Vagina (tissue), 2 donors: ENCODE measurements at places on chromosomes 3 and 15.

- DNase-seq = no peak
Measured at GRCh38 chr3:105362021-105362665, 4.6 kb upstream of the ALCAM start.

DNA sequence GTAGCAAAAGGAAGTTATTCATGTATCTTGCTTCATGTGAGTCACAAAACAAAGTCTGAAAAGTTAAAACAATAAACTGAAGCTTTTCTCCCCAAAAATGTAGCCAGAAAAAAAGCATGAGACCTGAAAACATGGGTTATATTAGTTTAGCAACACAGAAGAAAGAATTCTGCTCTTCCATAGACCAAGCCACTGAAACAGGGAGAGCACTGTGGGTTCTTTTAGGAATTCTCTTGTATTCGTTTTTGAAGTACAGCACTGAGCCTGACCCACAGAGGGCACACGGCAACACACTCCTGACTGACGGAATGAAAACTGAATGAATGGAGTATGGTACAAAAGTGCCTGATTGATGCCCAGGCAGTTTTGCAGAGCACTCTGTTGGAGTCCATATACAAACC lies 66.6 kb downstream of the TM4SF4 start:
- no peak for DNase-seq

DNA sequence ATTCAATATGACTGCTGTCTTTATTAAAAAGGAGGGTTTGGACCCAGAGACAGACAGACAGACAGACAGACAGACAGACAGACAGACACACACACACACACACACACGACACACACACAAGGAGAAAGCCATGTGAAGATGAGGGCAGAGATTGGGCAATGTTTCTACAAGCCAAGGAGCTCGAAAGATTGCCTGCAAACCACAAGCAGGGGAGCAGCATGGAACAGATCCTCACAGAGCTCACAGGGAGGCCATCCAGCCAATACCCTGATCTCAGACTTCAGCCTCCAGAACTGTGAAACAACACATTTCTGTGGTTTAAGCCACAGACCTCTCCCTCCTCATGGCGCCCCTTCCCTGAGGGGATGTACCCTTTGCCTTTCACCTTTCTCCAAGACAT lies 35.8 kb upstream of the ABHD2 start:
- no peak for DNase-seq

- DNase-seq = no peak
Measured at GRCh38 chr3:101702726-101703125, 16.2 kb upstream of the RPL24 start.

- no peak for DNase-seq
Measured at GRCh38 chr15:56737791-56738190, 4.5 kb upstream of the ZNF280D start.

DNA sequence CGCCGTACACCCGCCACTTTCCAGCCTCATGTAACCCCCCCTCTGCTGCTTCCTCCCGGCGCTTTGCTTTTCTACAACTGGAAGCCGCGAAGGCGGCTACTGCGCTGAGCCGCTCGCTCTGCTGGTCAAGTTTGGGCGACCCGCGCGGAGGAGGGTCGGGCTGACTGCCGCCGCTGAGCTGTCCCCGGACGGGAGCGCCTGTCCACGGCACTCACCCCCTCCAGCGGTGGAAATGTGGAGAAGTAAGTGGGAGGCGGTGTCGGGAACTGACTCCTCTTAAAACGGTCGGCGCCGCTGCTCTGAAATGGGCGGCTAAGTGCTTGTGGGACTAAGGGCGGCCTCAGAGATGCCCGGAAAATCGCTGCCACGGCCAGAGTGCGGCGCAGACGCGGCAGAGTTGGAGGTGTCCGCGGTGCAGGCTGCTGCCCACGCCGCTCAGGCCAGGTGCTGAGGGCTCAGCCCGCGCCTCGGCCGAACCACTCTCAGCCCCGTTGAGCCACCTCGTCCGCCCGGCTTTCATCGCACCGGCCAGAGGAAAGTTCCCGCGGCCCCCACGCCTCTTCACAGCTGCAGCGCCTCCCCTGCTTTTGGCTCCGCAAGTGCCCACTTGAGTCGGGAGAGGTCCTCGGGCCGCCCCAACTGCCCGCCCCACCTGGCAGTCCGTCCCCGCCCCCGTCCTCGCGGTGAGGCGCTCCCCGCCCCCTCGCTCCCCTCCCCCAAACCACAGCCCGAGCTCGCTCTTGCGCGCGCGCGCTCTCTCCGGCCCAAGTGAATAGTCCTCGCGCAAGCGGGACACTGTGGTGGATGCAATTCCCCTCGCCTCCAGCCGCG lies at the start of gene EPHA6:
Gene EPHA6, plus strand, starts transcription at position 775 of the 831 bp plus-strand sequence.
- no peak for DNase-seq

DNA sequence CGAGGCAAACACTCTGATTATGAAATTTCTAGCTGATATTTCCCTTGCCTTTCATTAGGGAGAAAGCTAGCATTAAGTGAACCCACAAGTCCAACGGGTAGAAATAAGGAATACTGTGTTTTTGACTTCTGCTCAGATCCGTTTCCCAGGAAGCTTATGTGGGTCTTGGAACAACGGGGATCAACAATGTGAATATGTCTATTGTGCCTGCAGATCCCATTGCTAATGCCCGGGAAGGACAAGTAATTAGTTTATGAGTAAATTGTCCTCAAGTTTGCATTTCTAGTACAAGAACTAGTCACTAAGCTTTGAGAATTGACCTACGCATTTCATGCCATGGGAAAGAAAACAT lies 236.4 kb downstream of the UACA start:
- DNase-seq = no peak

GRCh38 chr3:37903734-37904133 lies 42.1 kb downstream of the CTDSPL start:
- no peak for DNase-seq

- DNase-seq = no peak
Measured at GRCh38 chr15:40955930-40956540, 2.8 kb downstream of the CHAC1 start.

DNA sequence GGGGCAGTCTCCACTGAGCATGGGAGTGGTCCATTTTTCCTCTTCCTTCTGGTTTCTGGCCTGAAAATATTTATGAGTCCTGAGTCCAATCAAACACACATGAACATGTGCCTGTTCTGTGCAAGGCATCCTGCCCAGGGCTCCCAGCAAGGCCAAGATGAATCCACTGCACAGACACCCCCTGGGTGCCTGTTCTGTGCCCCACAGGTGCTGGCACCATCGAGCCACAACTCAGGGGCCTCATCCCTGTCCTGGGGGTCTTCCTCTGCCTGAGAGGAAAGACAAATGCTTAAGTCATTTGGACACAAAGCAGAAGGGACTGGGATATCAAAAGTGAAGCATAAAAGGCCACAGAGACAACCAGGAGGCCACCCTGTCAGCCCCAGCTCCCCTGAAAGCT lies 87.4 kb upstream of the IQSEC1 start:
- no peak for DNase-seq

DNA sequence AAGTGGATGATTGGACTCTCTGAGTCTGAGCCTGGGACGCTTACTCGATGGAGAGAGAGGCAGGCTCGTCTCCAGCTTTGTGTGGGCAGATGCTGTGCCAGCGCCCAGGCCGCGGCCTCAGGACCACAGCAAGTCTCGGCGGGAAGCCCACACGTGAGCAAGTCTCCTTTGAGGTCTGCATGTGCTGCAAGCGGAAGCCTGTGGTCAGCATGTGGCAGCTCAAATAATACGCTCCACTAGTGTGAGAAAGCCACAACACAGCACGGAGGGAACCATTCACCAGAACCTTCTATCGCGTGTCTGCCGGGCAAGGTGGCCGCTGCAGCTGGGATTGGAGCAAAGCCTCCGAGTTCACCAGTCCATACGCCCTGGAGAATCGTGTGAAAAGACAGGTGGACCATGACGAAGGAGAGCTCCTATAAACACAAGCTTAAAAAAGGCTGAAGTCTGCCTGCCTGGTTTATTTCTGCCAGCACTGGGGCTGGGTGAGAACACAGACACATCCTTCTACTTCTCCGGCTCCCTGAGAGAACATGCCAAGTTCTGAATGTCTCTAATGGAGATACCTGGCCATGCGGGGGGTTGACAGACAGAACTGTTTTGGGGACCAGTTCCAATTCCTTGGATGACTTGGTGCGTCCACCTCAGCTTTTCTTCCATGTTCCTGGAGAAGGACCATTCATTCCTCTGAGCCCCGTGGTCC lies 82.0 kb upstream of the LRIG1 start:
- no peak for DNase-seq

GRCh38 chr3:48157202-48157840 lies 30.9 kb downstream of the CDC25A start:
- DNase-seq = no peak

DNA sequence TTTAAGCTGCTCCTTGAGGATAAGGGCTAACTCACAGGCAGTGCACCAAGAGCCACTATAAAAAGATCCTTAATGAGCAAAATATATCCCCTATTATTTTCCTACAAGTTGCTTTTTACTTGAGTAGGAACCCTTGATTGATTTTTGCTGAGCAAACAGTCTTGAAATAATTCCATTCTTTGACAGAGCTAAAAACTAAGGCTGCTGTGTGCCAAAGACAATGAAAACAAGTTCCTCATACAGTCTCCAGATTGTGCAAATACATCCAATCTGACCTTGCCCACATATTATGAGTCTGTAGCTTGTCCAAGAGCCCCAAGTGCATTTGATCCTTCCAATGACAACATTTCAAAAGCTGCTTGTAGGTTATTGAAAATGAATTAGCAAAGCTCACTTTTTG lies 15.0 kb downstream of the PRKAR2A start:
- no peak for DNase-seq

DNA sequence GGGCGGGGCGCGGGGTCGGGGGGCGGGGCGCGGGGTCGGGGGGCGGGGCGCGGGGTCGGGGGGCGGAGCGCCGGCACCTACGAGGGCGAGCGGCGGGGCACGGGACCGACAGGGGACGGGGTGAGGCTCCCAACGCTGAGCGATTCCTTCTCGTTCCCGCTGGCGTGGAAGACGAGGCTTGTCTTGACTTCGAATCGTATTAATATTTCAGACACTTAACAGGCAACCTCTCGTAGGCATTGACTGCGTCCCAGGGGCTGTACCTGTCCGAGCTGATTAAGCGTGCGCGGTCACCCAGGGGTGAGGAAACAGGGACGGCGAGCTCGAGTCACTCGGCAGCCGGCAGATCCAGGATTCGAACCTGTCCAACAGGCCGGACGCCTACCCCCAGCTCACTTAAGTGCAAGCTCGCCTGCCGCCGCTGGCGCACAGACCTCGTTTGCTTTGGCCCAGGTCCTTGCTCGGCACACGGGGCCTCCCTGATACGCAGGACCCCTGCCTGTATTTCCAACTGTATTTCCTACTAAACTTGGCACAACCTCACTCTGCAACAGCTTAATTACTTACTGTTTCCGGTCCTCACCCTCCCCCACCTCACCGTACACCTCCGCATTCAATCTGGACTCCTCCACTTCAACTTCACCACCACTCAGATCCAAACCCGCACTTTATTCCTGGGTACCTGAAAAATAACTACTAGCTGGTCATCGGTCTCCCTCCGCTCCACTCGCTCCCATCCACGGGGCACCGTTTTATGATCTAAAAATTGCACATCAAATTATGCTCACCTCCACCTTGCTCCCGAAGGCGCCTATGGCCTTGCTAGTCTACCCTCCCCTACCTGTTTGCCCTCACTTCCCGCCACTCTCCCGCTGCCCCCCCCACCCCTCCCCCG lies 722 bp upstream of the ZXDC start:
- no peak for DNase-seq

DNA sequence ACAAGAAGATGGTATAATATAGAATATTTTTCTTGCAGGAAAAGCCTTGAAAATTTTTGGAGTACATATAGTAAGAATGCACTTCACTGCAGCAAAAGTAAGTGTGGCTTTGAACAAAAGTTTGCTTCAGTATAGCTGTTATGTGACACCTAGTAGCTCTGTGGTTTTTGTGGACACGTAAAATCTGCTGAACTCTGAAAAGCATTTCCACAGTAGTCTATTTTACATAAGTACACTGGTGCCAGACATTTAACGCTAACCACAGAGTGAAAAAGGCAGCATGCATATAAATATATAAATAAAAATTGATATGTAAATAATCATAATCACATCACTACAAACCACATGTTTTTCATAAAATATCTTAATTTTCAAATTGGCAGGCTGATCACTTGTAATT lies 39.8 kb downstream of the CGGBP1 start:
- no peak for DNase-seq

DNA sequence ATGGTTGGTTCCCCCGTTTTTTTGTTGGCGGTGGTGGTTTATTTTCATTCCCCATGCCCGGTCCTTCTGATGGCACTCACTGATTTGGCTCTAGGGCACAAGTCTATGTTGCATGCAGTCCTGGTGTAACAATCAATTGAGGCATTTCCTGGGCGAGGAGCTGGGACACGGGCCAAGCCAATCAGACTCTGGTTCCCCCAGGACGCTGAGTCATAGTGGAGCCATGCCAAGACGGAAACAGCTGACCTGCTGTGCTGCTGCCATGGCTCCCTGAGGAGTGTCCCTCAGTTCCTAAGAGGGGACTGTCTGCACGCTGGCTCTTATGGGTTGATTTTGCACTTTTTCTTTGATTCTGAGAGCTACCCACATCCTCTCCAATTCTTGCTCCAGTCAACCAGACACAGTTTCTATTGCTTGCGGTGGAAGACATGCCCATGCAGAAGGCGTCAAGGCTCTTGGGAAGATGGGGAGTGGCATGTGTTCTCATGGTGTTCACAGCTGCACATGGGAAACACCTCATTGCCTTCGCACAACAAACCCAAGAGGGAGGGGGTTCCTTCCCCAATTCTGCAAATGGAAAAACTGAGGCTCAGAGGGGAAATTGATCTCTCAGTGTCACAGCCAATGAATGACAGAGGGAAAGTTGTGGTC lies 28.3 kb upstream of the ALDH1L1 start:
- no peak for DNase-seq

DNA sequence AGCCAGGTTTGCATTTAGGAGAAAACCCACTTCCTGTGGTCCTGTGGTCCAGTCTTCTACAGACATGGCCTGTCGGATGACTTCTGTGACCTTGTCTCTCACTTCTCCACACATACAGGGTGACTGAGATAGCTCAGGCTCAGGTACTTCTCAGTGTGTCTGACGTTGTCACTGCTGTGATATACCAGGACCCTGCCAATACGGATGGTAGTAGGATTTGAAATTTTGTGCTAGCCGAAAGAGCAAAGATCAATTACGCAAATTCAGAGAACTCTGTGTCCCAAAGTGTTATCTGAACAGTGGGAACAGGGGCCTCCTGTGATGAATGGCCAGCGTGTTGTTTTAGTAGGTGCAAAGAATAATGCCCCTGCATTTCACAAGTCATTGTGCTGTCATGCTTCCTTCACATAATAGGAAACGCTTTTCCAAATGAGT lies 128.9 kb downstream of the MCTP2 start:
- no peak for DNase-seq

DNA sequence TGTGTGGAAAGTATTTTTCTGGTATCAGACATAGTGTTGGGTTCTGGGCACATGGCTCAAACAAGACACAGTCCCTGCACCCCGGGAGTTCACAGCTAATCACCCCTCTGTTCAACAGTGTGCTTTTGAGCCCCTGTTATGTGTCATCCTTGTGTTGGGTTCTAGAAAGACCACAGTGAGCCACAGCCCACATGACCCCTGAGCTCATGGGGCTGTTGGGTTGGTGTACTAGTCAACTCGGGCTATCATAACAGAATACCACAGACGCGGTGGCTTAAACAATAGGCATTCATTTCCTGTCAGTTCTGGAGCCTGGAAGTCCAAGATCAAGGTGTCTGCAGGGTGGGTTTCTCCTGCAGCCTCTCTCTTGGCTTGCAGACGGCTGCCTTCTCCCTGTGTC lies 100.0 kb downstream of the DNAJB8 start:
- no peak for DNase-seq

GRCh38 chr15:55694652-55695150 lies 48.3 kb downstream of the PRTG start:
- no peak for DNase-seq

- DNase-seq = no peak
Measured at GRCh38 chr3:4926892-4927291, 52.3 kb upstream of the BHLHE40 start.
